IPS-NIHi11 (cell line): ENCODE measurements at places on chromosomes 2 and 18.

- DNase-seq: no peak
These were observed 98.7 kb upstream of the VWC2L start for GRCh38 chr2:214311931-214312749.

DNA sequence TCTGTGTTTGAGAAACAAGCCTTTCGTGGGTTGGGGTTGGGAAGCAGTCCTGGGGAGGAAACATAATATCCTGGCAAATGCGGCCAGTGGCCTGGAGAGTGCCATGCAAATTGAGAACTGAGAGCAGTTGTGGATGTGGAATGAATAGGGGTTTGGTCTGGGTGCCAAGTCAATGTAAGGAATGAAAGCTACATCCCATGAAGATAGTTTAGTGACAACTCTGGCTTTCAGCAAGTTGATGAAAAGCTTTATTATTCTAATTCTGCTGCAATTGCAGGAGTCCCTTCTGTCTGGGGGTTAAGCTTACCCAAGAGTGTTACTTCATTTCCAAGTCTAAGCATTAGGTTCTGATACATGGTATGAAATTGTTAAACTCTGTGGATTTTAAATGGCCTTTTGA is 771.6 kb downstream of the DPP10 start:
- peak; percentile 23 for DNase-seq

- no peak for DNase-seq
These were observed 344.1 kb downstream of the CNTNAP5 start for GRCh38 chr2:124369181-124369580.

GRCh38 chr2:128552806-128553551 is 234.3 kb upstream of the HS6ST1 start:
- no peak for DNase-seq

DNA sequence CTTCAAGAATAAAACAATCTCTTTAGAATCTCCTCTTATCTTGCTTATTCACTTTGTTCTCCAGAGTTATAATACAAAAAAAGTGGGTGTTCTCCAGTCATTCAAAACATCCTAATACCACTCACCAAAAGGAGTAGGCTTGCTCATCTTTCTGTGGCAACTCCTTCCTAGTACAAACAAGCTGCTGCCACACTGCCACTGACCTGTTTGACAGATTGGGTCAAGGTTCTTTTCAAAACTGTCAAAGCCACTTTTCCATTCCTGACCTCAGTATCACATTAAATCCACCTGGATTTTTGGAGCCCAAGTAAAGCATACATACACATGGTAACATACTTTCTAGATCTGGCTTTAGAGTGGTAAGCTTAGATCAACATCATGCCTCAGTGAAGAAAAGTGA is 59.8 kb downstream of the SLC25A12 start:
- no peak for DNase-seq

DNA sequence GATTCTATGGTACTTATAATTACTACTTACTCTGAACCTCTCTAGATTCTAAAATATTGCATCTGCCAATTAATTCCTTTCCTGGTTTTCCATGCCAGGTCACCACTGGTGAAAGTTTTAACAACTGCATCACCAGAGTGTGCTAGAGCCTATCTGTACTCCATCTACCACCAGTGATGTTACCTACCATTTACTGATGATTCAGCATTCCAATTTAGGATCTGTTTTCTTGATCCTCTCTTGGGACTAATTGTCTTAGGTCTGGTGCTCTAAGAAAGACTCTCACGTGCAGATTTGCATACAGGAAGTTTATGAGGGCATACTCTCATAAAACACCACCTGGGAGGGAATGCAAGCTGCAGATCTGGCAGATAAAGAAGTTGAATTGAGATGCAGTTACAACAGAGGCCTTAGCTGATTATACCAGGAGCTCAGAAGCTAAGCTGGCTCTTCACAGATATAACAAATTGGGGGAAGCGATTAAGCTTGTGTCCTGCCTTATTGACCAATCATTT is 347.6 kb upstream of the VRK2 start:
- no peak for DNase-seq
